ENCODE measurements at places on chromosomes 5 and 9. TPM values are rescaled to one million over a fixed set of nuclear protein-coding genes. Genes with fewer than 3 reads are reported as not detected.

PIP5KL1 gene
- 2.3 TPM for total RNA-seq

DNA sequence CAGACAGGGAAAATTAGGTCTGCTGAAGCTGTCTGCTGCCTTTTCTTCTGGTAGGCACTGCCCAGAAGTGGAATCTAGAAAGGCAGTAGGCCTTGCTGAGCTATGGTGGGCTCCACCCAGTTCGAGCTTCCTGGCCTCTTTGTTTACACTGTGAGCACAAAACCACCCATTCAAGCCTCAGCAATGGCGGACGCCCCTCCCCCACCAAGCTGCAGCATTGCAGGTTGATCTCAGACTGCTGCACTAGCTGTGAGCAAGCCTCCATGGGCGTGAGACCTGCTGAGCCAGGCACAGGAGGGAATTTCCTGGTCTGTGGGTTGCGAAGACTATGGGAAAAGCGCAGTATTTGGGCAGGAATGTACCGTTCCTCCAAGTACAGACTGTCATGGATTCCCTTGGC is 18.5 kb downstream of the AGTPBP1 start:
- no peak overlapping the region for H3K27ac ChIP-seq
- H3K36me3 ChIP-seq: no peaks in the 10 kb centered on the region
- no peaks in the 10 kb centered on the region for H3K27me3 ChIP-seq
- peaks cover 11% of the 10 kb centered on the region for H3K4me1 ChIP-seq
- H3K4me3 ChIP-seq: no peak overlapping the region

GRCh38 chr5:128081111-128081851 is 2.3 kb upstream of the SLC12A2 start:
- peak overlapping the region; percentile 99 for H3K27ac ChIP-seq
- no peaks in the 10 kb centered on the region for H3K36me3 ChIP-seq
- peak overlapping the region; percentile 95 for H3K4me3 ChIP-seq
- H3K27me3 ChIP-seq: no peaks in the 10 kb centered on the region
- no peak for DNase-seq

- DNase-seq: peak; percentile 92
- H3K27ac ChIP-seq: no peak overlapping the region
- H3K27me3 ChIP-seq: no peaks in the 10 kb centered on the region
- peak overlapping the region; percentile 53 for H3K4me3 ChIP-seq
- H3K4me1 ChIP-seq: peaks cover 12% of the 10 kb centered on the region
Observed at GRCh38 chr5:2038321-2039179, 155.8 kb upstream of the IRX4 start.

- H3K4me1 ChIP-seq: no peaks in the 10 kb centered on the region
- no peak overlapping the region for H3K27ac ChIP-seq
- no peak for DNase-seq
- H3K36me3 ChIP-seq: no peaks in the 10 kb centered on the region
- no peak overlapping the region for H3K4me3 ChIP-seq
- no peaks in the 10 kb centered on the region for H3K27me3 ChIP-seq
Observed at GRCh38 chr5:68657055-68657961, 436.5 kb upstream of the SLC30A5 start.

GRCh38 chr5:5483350-5483749 is 60.9 kb downstream of the ICE1 start:
- H3K27me3 ChIP-seq: no peaks in the 10 kb centered on the region
- H3K4me1 ChIP-seq: no peaks in the 10 kb centered on the region
- no peak overlapping the region for H3K4me3 ChIP-seq
